PC-3 (cell line): ENCODE measurements at places on chromosomes 13 and 19.

GRCh38 chr19:16233081-16233776 lies 35.5 kb downstream of the AP1M1 start:
- no peaks in the 10 kb centered on the region for H3K27me3 ChIP-seq
- no peak overlapping the region for H3K27ac ChIP-seq
- H3K4me1 ChIP-seq = no peaks in the 10 kb centered on the region
- no peak for DNase-seq

- H3K4me1 ChIP-seq = peaks cover 5% of the 10 kb centered on the region
- no peaks in the 10 kb centered on the region for H3K36me3 ChIP-seq
- DNase-seq = peak; percentile 95
- peak overlapping the region; percentile 75 for H3K27ac ChIP-seq
Measured at GRCh38 chr19:3284759-3285646, 60.5 kb downstream of the CELF5 start.

DNA sequence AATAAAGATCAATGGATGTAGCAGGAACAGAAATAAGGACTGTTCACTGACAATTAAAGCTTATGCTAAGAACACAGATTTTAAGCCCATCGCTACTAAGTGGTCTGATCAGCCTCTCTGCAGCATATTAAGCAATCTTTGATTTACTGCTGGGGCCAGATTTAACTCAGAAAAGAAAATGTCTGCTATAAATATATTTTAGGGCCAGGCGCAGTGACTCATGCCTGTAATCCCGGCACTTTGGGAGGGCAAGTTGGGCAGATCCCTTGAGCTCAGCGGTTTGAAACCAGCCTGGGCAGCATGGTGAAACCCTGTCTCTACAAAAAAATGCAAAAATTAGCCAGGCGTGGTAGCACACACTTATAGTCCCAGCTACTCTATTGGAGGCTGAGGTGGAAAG lies 43.0 kb downstream of the METTL21C start:
- H3K27ac ChIP-seq = no peak overlapping the region
- H3K36me3 ChIP-seq = peaks cover 19% of the 10 kb centered on the region
- no peak overlapping the region for H3K4me3 ChIP-seq
- DNase-seq = no peak

DNA sequence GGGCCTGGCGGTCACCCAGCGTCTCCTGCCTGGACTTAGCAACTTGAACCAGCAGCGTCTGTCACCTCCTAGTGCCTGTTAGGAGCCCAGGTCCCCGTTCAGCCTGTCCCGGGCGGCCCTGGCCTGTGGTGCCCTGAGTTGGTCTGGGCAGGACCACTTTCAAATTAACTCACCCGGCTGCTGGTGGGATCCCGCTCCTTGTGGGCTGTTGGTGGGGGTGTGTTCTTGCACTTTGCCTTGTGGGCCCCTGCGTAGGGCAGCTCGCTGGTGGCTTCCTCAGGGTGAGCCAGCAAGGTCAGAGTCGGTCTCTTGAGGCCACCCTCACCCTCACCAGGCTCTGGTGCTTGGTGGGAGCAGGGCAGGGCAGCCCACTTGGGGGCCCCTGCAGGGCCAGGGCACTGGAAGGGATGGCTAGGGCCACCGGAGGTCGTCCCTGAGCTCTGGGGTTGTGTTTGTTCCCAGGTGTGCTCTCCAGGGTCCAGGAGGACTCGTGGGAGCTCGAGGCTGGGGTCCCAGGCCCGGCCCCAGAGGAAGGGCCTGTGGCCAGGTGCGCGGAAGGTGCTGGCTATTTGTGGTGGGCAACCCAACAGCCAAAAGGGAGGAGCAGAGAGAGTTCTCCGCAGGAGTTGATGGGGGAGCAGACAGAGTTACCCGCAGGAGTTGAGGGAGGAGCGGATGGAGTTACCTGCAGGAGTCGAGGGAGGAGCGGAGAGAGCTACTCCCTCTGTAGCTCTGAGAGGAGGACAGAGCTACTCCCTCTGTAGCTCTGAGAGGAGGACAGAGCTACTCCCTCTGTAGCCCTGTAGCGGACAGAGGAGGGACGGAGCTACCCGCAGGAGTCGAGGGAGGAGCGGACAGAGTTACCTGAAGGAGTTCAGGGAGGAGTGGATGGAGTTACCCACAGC lies 16.9 kb downstream of the TFDP1 start:
- H3K27ac ChIP-seq = no peak overlapping the region
- no peaks in the 10 kb centered on the region for H3K4me1 ChIP-seq
- no peaks in the 10 kb centered on the region for H3K27me3 ChIP-seq
- H3K4me3 ChIP-seq = no peak overlapping the region

DNA sequence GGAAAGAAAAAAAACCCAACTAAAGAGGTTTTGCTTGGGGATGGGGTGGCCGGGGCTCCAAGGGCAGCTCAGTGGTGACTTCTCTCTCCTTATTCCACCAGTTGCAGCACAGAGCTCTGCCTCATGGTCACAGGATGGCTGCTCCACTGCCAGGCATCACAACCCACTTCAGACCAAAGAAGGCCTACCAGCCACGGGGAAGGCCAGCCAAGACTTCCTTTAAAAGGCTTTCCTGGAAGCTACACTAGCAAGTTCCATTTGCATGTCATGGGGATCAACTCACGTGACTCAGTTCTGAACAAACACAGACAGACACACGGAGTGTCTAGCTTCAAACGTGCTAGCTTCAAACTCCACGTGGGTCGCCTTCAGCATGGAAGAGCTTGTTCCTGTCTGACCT lies 13.2 kb upstream of the EIF3G start:
- no peak overlapping the region for H3K4me3 ChIP-seq
- no peak overlapping the region for H3K27ac ChIP-seq
- peaks cover 50% of the 10 kb centered on the region for H3K36me3 ChIP-seq
- H3K27me3 ChIP-seq = no peaks in the 10 kb centered on the region
- no peak for DNase-seq
- H3K4me1 ChIP-seq = no peaks in the 10 kb centered on the region

- DNase-seq = peak; percentile 95
- H3K4me1 ChIP-seq = peaks cover 22% of the 10 kb centered on the region
- H3K36me3 ChIP-seq = no peaks in the 10 kb centered on the region
- no peaks in the 10 kb centered on the region for H3K27me3 ChIP-seq
- H3K27ac ChIP-seq = peak within 1 kb of the TSS; percentile 84
- H3K4me3 ChIP-seq = peak within 1 kb of the TSS; percentile 80
Measured at GRCh38 chr19:4867534-4868285, at the start of gene PLIN3. TSS of gene PLIN3 (minus strand) at chr19:4867667. CDS start at chr19:4861394, 6,273 bp downstream.

DNA sequence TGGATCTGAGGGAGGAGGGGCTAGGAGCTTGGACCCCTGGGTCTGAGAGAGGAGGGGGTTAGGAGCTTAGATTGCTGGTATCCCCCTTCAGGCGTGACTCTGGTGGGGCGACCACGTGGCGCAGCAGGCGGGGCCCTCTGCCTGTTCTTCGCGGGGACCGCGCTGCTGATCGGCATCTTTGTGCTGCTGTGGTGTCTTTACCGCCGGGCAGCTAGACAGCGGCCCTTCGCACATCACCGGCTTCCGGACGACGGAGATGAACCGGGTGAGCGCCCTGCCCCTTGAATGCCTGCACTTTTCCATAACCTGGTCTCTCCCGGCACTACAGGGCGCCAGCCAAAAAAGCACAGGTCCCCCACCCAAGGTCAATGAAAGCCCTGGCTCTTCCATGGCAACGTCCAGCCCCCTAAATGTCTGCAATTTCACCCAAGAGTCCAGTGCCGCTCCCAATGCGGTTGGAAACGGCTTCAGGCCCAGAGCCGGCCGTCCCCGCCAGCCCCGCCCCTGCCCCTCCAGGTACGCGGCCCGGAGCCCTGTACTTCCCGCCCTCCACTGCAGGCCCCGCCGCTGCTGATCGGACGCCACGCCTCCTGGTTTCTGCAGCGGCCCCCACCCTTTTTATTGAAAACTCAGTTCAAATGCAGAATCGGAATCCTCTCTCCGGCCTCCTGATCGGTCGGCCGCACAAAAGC lies 2.8 kb downstream of the GFY start:
- peak; percentile 43 for DNase-seq
- H3K4me1 ChIP-seq = 0 out of 2 replicates have a peak, but pooled peaks cover 8% of the 10 kb centered on the region
- H3K27ac ChIP-seq = no peak overlapping the region
- peaks cover 59% of the 10 kb centered on the region for H3K27me3 ChIP-seq

GRCh38 chr13:32585550-32586079 lies 637 bp upstream of the PDS5B start:
- H3K27ac ChIP-seq = no peak overlapping the region
- peak overlapping the region; percentile 64 for H3K4me3 ChIP-seq
- no peaks in the 10 kb centered on the region for H3K36me3 ChIP-seq
- peak; percentile 3 for DNase-seq
- no peaks in the 10 kb centered on the region for H3K27me3 ChIP-seq

DNA sequence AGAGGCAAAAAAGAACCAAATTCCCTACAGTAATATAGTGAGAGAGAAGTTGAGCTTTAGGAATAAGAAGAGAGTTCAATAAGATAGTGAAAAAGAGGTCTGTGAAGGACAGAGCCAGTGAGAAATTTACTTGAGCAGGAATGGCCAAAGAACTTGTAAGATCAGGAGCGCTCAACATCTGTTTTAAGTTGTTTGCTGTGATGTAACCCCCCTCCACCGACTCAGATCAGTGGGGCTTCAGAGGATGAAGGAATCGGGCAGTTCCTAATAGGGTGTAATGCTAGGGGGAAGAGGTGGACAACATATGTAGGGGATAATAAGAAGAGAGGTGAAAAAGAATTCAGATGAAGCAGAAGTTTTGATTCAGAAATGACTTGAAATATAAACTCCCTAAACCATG lies 85.3 kb upstream of the FNDC3A start:
- H3K27ac ChIP-seq = no peak overlapping the region
- H3K4me1 ChIP-seq = peaks cover 22% of the 10 kb centered on the region
- no peak overlapping the region for H3K4me3 ChIP-seq
- DNase-seq = no peak
- no peaks in the 10 kb centered on the region for H3K36me3 ChIP-seq

DNA sequence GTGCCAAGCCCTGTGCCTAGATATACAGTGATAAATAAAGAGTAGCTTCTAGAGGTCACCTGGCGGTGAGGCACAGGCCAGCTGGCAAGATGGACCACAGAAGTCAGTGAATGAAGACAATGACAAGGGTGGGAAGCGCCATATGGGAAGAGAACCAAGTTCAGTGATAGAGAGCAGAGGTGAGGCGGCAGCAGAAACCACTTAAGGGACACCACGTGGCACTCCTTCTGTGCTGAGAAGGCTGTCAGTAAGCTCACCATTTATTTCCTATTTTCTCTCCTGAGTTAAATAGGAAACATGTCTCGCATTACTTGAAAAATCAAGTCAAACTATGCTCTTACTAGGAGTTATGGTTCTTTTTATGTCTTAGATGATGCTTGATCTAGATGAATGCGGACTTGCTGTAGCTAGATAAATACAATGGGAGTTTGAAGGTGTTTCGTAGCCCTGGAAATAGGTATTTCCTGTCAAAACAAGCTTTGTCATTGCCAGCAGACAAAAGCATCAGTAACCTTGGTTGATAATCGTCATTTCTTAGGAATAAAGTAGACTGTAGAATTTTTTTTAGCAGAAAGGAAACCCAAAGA lies 17.8 kb downstream of the ALOX5AP start:
- no peaks in the 10 kb centered on the region for H3K27me3 ChIP-seq
- no peak for DNase-seq
- no peak overlapping the region for H3K27ac ChIP-seq
- no peak overlapping the region for H3K4me3 ChIP-seq
